NCI-H2107 (cell line): ENCODE measurements at places on chromosomes 16 and 17.

DNA sequence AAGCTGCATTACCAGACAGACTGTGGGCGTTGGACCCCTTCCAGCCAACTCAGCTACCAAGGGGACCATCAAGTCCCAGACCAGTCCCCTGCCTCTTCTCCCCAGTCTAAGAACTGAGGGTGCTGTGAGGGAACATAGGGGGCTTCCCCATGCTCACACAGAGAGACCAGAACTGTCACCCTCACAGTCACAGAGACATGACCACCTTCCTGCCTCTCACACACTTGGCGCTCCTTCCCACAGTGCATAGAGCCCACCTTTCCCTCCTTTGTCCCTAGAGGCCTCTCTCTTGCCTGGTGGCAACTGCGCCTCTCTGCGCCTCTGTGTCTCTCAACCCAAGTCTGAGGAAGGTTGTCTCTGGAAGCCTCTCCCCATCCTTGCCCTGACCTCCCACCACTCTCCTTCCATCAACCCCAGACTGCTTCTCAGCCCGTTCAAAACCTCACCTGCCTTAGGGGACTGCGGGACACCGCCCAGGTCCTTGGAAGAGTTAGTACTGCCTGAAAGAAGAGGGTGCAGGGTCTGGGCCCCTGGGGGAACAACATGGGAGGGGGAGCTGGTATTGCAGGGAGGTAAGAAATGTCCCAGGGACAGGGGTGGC lies 6.1 kb upstream of the LHX1 start:
- no peak for DNase-seq

DNA sequence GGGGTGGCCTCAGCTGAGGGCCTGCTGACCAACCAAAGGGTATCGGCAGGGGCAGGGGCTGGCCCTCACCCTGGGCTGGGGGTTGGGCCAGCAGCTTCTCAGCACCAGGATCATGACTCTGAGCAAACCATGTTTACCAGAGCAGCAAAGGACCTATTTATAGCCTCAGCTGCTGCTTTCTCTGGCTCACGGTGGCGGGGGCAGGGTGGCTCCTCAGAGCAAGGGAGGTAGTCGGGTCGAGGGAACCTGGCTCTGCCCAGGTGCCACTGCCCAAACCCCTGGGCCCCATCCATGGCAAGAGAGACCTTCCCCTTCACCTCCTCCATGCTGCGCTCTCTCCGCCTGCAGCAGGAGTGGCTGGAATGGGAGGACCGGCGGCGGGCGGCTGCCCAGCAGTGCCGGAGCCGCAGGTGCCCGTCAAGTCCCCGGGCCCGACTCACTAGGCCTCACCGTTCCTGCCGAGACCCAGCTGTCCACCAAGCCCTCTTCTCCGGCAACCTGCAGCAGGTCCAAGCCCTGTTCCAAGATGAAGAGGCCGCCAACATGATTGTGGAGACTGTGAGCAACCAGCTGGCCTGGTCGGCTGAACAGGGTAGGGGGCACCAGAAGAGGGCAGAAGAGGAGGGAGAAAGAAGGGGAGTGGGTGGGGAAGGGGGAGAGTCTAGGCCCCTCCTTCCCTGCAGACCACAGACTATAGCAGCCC lies at the start of gene ASB16:
TSS of gene ASB16 (plus strand) at position 206 of the 703 bp plus-strand sequence. CDS start at position 292, 86 bp downstream.
- no peak for DNase-seq

GRCh38 chr17:66957951-66958579 lies 6.4 kb upstream of the CACNG4 start:
- DNase-seq = no peak

GRCh38 chr16:75250809-75251279 lies 580 bp downstream of the BCAR1 start:
- no peak for DNase-seq

GRCh38 chr17:77863814-77864161 lies 94.7 kb upstream of the TNRC6C start:
- no peak for DNase-seq

DNA sequence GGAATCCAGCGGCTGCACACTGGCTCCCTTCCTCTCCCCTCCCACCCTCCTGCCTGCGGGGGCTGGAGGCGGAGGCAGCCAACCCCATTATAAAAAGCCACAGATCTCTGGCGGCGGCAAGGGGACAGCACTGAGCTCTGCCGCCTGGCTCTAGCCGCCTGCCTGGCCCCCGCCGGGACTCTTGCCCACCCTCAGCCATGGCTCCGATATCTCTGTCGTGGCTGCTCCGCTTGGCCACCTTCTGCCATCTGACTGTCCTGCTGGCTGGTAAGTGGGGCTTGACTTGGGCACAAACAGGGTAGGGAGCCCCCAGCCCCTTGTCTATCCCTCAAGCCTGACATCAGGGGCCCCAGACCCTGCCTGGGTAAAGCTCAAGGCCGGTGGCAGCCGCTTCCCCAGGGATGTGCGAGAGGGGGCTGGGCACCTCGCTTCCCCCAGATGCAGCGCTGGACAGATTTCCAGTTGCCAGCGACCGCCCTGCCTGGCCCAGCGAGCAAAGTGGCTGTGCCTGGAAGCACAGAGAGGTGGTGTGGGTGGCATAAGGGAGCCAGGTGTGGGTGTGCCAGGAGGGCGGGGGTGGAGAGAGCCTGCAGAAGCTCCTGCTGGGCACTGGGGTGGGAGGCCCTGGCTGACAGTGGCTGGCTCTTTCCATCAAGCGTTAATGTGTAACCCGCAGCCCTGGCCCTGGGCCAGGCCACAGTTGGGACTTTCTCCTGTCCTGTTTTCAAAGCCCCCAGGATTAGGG lies at the start of gene CX3CL1:
TSS of gene CX3CL1 (plus strand) at position 119 of the 745 bp plus-strand sequence. CDS start at position 198, 79 bp downstream.
- no peak for DNase-seq

DNA sequence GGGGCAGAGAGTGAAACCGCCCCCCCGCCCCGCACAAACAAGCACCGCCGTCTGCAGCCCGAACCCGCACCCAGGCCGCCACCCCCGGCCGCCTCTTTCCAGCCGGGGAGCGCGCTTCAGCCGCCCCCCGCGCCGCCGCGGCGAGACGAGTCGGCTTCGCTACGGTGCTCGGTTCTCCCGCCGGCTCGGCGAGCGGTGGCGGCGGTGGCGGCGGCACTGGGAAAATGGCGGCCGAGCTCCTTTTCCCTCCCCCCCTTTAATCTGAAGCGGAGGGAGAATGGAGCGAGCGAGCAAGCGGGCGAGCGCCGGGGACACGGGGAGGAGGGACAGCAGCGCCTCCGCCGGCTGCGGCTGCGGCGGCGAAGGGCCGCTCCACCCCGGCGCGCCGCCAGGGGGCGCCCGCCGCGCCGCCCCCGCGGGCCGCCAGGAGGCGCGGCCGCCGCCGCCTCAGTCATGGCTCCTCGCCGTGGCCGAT lies at the start of gene KANSL1:
TSS of gene KANSL1 (minus strand) at position 279 of the 475 bp plus-strand sequence. CDS start 21,286 bp downstream, outside the sequence.
- DNase-seq = peak; percentile 95

DNA sequence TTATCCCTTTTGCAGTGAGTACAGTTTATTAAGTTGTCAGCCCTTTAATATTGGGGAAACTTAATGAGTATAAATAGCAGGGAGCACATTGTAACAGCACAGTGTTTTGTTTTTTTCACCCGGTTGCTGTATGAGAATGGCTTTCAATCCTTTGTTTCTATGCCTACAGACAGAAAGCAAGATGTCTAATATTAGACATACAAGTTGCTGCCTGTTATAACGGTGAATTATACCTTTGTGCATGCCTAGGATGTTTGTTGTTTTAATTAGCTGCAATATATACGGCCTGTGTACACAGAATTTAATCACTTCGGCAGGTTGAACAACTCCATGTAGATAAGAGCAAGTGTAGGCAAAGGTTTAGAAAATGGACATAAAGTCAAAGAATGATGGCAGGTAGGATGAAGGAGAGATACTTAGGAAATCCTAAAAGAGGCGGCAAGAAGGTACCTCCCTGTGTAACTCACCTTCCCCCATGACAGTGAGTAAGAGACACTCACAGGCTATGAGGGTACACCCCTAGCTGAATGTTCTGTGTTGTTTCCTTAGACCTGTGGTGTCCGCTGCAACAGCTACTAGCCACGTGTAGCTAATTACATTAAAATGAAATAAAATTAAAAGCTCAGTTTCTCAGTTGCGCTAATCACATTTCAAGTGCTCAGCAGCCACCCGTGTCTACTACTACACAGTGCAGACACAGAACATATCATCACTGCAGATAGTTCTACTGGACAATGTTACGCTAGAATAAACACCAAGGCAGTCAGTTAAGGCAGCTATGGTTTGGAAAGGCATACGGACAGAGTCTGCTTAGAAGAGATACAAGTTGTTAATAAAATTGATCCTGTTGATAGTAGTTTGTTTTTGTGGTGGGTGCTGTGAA lies 10.9 kb downstream of the SLC7A6OS start:
- DNase-seq = no peak

GRCh38 chr17:80811181-80812105 lies 180.2 kb upstream of the CHMP6 start:
- DNase-seq = no peak

DNA sequence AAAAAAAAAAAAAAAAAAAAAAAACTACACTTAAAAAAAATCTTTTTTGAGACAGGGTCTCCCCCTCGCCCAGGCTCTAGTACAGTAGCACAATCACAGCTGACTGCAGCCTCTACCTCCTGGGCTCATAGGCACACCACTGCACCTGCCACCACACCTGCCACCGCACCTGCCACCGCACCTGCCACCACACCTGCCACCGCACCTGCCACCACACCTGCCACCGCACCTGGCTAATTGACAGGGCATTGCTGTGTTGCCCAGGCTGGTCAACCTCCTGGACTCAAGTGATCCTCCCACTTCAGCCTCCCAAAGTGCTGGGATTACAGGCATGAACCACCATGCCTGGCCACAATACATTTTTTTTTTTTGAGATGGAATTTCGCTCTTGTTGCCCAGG lies 17.6 kb upstream of the WDR45B start:
- DNase-seq = no peak

DNA sequence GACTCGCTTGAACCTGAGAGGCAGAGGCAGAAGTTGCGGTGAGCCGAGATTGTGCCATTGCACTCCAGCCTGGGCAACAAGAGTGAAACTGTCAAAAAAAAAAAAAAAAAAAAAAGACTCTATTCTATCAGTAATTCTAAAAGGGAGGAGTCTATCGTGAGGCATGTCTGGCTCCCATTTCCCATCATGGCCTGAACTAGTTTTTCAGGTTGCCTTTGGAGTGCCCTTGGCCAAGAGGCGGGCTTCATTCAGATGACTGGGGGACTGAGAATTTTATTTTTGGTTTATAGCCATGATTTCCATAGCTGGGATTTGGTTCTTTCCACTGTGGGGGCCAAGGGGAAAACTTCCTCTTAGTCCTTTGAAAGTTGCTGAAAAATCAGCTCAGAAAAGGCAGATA lies 3.5 kb upstream of the SNX29 start:
- DNase-seq = no peak

DNA sequence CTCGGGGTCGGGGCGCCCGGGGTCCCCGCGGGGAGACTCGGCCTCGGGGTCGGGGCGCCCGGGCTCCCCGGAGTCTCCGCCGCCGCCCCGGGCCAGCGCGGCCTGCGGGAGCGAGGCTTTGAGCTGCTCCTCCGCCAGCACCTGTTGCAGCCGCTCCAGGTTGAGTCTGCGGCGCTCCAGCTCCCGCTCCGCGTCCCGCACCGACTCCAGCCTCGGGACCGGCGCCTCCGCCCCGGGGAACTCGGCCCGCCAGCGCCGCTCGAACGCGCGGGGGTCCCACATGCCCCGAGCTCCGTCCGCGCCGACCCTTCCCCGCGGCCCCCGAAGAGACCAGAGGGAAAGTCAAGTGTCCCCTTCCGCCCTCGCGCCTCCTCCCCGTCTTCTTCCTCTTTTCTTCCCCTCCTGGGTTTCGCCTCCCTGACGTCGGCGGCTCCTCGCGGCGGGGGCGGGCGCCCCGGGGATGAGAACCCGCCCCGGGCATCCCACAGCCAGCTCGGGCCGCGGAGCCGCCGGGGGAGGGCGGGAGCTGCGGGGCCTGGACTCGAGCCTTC lies 40.8 kb upstream of the BHLHA9 start:
- no peak for DNase-seq

DNA sequence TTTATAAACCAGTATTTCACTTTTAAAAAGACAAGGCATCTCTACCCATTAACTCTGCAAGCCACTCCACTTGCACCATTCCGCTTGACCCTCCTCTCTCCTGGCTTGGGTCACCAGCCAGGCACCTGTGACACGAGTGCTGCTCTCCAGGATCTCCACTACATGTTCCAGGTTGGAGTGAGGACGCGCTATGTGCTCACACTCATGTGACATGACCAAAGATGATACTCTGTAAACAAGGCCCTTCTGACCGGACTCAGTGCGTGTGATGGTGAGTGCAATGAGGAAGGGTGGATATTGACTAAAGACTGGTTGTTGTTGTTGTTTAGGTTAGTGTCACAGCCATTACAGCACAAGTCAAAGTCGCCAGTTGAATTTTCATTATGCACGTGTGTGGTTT lies 192.7 kb downstream of the MRTFB start:
- DNase-seq = no peak

- DNase-seq = no peak
Observed at GRCh38 chr17:2170023-2170422, 115.1 kb downstream of the HIC1 start.

- no peak for DNase-seq
Observed at GRCh38 chr17:19470530-19471261, 59.7 kb downstream of the RNF112 start.

- DNase-seq = no peak
Observed at GRCh38 chr17:6713130-6713917, at the start of gene SLC13A5. Gene SLC13A5, minus strand, starts transcription at chr17:6713369. Its CDS starts 36 bp downstream, at chr17:6713333.

GRCh38 chr16:17275076-17276009 lies 195.4 kb downstream of the XYLT1 start:
- DNase-seq = no peak

DNA sequence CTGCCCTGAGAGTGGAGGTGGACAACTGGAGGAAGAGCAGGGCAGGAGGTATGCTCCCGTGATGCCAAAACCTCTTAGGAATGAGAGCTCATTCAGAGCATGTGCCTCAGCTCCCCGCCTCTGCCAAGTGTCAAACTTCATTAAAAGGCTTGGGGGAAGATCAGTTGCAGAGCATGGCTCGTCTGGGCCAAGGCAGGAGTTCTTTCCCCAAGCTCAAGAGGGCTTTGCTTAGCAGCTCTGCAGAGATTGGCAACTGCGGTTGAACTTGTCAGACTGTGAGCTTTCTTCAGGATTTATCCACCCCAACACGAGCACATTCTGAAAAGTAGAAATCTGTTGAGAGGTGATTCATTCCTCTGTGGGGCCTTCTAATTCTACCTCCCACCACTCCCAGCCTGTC lies 248.1 kb downstream of the HS3ST3A1 start:
- no peak for DNase-seq

DNA sequence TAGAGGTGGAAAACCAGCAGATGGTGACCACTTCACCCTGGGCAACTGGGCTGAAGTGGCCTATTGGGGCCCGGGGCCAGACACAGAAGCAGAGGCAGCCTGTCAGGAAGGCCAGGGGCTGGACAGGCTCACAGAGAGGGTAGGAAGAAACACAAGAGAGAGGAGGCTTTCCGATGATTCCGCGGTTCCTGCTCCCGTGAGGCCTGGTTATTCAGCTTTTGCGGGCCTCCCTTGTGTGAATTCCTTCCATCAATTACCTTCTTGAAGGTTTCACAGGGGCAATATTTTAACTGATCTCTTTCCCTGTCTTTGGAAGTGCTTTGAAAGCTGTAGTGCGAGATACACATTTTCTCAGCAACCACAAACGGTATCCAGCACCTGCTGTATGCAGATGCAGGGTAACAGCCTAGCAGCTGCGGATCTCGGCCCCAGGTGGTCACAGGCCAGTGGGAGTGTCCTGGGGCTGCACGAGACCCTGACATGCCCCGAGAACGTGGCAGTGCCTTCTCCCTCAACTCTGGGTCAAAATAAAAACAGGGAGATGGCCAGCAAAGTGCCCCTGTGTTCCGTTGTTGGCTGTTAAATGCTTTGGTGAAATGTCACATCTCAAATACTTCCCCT lies 11.6 kb upstream of the CMIP start:
- peak; percentile 57 for DNase-seq
